ENCODE measurements at places on chromosomes 1 and 21.

DNA sequence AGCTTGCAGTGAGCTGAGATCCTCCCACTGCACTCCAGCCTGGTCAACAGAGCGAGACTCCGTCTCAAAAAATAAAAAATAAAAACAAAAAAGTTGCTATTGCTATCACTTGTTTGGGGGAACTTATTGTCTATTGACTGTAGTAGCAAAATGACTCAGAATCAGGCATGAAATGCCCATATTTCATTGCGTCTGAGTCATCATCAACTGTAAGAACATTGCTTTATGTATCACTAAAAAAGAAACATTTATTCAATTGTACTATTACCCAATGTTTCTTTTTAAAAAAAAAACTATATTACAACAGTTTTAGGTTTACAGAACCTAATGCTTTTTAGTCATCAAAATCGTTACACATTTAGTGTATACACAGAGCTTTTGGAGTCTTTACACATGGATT, 91.0 kb upstream of the FMN2 start:
- DNase-seq, result no peak

GRCh38 chr1:41293779-41294178, 51.7 kb upstream of the SCMH1 start:
- DNase-seq, result no peak

- DNase-seq, result no peak
Observed at GRCh38 chr1:85047472-85048295, 616 bp downstream of the MCOLN3 start.

DNA sequence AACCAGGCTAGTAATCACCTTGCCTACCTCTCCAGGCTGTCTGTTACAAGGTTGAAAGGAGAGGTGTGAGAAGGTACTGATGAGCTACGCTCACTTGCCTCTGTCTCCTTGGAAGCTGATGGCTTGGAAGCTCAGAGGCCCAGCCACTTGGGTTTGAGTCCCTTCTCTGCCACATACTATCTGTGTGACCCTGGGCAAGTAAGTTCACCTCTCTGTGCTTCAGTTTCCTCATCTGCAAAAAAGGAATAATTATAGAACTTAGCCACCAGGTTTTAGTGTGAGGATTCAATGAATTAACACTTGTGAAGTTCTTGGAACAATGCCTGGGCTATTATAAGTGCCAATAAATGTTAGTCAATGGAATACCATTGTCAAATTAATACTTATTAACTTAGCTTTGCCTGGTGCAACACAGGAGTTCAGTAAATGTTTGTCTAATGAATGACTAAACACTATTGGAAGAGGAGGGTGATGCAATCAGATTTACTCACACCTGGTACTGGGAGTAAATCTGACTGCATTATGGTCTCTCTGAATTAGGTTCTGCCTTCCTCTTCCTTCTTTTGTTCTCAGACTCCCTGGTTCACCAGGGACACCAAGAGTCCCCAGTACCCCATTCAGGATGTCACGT, 55.5 kb downstream of the TRABD2B start:
- DNase-seq, result no peak

GRCh38 chr1:225449261-225449660, 21.4 kb upstream of the LBR start:
- DNase-seq, result no peak

DNA sequence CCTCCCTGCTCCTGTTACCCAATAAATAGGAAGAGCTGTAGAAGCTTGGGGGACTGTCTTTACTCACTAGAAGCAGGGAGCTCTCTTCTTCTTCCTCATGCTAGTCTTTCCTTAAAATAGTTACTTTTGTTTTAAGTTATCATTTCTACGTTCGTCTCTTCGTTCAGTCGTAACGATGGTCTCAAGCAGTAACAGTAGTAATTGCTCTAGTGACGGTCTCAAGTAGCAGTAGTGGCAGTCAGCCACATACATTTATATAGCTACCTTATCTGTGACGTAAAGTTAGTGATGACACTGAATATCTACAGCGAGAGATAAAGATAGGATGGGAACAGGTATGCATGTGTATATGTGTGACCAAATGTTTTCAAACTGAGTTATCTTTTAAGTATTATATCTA, 15.4 kb upstream of the ERO1B start:
- no peak for DNase-seq
